Stimulated activated CD4-positive, alpha-beta T cell treated with anti-CD3 and anti-CD28 coated beads, Interleukin-1b, Interleukin-23, amount 100 ng/mL, for 4 hours (primary cell): ENCODE measurements at places on chromosomes 6 and 20.
A peak's percentile ranks its signal among the peaks of the same experiment; 100 is the strongest.

- DNase-seq: peak; percentile 44
Observed at GRCh38 chr20:32018269-32019155, 8.3 kb downstream of the CCM2L start.

DNA sequence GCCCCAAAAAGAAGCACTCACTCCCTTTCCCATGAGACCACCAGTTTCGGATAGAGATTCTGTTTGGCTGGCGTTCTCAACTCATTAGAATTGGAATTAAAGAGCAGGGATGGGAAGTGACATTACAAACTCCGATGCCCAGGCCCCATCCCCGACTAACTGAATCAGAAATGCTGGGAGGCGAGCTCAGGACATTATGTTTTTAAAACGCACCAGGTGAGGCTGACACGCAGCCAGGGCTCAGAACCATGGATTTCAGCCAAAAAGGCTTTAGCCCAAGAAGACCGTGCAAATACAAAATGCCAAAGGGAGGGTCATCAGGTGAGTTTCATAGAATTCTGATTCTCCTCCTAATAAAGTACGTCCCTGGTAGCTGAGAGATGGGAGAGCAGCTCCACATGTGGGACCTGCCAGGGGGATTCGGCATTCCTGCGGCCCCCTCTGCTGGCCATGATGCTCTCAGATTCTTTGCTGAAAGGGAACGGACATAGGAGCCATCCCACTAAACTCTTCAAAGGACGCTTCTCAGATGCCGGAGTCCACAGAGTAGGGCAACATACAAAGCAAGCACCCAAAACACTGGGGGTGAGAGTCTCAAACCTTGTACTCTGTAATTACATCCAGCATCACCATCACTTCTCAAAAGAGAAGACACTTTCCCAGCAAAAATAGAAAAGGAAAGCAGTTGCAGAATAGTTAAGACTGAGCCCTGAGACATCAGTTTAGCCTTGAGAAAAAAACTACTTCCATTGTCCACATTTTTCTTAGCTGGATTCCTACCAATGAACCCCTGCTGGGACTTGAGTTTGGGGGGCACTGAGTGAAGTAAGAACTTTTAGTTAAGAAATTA lies 205.2 kb downstream of the BMP7 start:
- DNase-seq: no peak

DNA sequence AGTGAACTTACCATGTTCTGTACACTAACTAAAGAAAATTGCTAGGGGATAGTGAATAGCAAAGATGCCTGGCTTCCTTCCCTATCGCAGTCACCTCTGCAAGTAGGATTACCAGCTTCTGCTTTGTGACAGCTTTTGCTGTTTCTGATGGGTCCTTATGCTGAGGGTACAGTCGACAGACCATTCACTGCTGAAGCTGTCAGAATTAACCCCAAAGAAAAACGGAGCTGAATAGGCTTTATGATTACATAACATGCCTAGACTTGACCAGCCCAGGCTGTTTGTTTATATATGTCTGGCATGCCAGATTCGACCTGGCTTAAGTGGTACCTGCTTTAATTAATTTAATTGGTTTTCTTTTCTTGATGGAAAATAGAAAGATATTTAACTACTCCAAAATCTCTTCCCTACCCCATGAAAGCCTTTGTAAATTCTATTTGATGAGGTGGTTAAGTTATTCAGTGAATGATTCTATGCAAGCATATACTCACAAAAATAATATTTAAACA lies 21.7 kb upstream of the PRELID3B start:
- no peak for DNase-seq

DNA sequence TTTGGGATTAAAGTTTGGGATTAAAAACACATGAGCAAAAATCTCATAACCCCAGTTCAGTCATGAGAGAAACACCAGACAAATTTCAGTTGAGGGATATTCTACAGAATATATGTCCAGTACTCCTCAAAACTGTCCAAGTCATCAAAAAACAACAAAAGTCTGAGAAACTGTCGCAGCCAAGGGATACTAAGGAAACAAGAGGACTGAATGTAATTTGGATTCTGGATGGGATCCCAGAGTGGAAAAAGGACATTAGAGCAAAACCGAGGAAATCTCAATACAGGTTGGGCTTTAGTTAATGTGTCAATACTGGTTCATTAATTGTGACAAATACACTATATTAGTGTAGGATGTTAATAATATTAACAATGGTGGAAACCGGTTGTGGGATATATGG lies 219.3 kb downstream of the BCKDHB start:
- no peak for DNase-seq

DNA sequence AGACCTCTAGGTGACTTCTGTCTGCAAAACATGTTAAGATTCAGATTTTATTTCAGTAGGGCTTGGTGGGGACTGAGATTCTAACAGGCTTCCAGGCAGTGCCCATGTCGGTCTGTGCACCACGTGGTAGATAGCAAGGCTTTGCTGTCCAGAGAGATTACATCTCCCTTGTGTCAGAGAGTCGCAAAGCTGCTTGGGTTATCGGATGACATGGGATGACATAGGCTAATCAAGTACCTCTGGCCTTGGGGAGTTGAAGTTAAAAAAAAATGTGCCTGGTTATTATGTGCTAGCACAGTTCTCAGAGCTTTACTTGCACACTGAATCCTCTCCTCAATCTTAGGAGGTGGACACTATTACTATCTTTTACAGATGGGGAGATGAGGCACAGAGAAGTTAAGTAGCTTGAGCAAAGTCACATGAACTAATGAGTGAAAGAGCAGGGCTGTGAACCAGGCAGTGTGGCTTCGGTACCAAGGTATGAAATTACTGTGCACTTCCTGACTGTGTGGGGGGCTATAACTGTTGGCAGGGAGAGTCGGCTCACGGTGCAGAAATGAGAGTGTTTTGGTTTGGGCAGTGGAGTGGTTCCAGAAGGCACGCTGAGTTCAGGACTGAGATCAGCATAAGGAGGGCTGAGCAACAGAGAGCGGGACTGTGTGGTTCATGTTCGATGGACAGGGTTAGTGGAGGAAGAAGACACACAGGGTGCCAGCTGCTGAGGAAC lies 41.1 kb downstream of the FARS2 start:
- DNase-seq: no peak

- no peak for DNase-seq
Observed at GRCh38 chr6:56144538-56145324, 102.6 kb downstream of the COL21A1 start.

GRCh38 chr20:33359399-33360261 lies 41.7 kb downstream of the CDK5RAP1 start:
- no peak for DNase-seq

GRCh38 chr6:14732844-14733757 lies 512.8 kb upstream of the JARID2 start:
- peak; percentile 58 for DNase-seq

DNA sequence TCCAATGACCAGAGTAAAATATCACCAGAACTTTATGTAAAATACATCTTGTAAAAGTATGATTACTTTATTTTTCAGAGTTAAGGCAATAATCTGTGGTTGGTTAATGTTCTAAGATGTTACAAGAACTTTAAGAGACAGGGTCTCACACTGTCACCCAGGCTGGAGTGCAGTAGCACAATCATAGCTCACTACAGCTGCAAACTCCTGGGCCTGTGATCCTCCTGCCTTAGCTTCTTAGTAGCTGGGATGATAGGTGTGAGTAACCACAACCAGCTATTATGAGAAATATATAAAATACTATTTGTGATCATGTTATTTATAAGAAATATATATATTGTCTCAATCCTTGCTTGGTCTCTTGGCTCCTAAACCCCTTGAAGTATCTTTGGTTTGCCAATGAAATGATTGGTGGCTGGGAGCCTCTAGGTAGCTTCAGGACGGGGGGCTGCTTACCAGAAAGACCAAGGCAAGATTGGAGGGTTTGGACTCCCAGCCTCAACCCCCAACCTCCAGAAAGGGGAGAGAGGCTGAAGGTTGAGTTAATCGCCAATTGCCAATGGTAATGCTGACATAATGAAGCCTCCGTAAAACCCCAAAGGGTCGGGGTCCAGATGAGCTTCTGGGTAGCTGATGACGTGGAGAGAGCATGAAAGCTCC lies 15.4 kb downstream of the SOD2 start:
- DNase-seq: no peak

DNA sequence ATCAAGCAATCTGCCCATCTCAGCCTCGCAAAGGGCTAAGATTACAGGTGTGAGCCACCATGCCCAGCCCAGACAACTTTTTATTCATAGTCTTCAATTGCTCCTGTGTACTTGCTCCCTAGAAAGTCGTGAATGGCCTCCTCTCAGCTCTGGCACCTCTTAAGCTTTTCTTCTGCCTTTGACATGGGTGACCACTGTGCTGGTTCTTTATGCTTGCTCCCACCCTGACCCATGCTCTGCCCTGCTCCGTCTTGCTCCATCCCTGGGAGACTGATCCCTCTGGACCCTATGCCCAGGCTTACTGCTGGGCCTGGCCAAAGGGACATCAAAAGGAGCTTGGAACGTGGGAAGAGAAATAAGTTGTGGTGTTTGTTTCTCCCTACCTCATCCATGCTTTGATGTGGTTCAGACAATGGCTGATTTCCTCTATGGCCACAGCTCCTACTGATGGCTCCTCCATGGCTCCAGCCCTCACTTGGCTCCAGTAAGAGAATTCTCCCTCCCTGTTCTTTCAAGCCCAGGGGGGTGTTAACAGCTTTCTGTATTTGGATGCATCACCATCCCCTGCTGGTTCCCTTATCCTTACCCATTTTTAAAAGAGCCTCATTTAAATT lies 7.7 kb upstream of the TREM2 start:
- DNase-seq: no peak

DNA sequence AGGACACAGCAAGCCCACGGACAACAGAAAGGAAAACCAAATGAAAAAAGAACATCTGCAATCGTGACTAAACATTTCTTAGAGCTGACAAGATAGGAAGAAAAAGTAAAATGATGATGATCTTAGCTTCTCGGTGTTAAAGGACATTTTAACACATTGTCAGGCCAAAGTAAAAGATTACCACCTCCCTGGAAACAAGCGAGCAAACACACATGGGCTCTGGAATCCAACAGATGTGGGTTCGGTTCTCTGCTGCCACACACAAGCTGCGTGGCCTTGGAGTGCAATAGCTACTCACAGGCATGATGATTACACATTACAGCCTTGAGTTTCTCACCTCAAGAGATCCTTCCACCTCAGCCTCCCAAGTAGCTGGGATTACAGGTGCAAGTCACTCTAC lies 7.5 kb upstream of the AAR2 start:
- DNase-seq: no peak

- no peak for DNase-seq
Observed at GRCh38 chr6:116389357-116389756, 18.6 kb downstream of the DSE start.

DNA sequence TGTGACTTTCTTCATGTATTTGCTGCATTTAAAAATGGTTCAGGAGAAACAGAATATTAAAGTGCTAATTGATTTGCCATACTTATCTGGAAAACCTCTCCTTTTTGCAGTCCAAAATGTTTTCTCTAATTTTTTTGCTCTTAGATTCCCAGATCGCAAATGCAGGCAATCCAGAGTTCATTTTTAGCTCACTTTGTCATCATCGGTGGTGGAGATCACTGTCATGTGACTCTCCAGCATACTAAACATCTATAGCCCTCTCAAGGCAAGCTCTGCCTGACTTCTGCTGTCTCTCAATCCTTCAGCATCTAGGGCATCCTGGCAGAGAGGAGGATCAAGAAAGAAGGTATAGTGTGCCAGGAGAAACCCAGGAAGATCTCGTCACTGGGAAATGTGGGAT lies 24.8 kb downstream of the ABRACL start:
- DNase-seq: no peak

- DNase-seq: no peak
Observed at GRCh38 chr6:122012578-122012977, 386.9 kb upstream of the HSF2 start.
